Vagina (tissue), 2 donors: ENCODE measurements at places on chromosomes 11 and 22. TPM values are rescaled to one million over a fixed set of nuclear protein-coding genes. Genes with fewer than 3 reads are reported as not detected.
A peak's percentile ranks its signal among the peaks of the same experiment; 100 is the strongest.

DNA sequence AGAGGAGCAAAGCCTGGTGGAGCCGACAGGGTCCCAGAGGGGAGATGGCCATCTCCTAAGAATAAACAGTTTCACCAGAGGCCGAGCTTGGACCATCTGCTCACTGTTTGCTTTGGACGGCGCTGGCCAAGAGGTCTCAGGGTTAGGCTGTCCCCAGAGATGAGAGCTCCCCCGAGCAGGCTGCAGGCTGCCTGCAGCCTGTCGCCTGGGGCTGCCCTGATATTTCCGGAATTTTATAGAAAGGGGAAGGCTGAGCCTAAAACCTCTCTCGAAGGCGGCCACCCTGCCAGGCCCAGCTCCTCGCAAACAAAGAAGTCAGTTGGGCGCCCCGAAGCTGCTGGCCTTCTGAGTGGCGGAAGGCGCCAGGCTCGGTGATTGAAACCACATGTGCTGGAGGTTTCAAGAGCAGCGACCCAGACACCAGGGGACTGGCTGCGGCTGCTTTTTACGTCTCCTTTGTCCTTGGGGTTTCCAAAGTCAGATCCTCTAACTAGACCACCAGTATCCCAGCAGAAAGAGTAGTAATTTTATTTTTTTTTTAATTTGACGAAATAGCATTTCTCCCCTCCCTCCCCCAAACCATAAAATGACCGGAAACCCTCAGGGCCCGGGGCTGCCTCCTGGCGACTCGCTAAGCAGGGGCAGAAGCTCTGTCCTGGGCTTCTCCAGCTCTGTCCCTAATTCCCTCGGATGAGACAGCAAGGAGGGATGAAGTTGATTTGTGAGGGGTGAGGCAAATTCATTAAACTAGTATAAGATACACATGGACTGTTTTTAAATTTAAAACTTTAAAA lies 57.4 kb downstream of the CLMP start:
- peak overlapping the region; percentile 74 for H3K27ac ChIP-seq
- peak overlapping the region; percentile 0 for H3K4me3 ChIP-seq
- peaks cover 16% of the 10 kb centered on the region for H3K4me1 ChIP-seq
- no peak for DNase-seq

The ADORA2A gene
- total RNA-seq, result 5.2 TPM

DNA sequence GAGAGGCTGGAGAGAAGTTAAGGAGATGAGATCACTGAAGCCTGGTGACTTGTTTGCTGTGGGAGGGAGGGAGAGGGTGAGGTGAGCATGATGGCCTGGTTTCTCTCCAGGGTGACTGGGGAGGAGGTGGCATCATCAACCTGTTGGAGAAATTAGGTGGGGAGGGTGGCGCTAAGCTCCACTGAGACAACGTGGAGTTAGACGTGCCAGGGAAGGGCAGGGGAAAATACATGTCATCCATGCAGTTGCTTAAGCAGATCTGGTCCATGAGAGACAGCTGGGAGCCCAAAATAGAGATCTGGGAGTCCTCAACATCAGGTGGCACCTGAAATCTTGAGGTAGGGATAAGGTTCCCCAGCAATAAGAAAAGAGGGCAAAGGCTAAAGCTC lies 9.3 kb upstream of the MAFF start:
- H3K27me3 ChIP-seq, result no peaks in the 10 kb centered on the region
- no peak overlapping the region for H3K4me3 ChIP-seq
- no peak for DNase-seq
- H3K4me1 ChIP-seq, result no peaks in the 10 kb centered on the region

DNA sequence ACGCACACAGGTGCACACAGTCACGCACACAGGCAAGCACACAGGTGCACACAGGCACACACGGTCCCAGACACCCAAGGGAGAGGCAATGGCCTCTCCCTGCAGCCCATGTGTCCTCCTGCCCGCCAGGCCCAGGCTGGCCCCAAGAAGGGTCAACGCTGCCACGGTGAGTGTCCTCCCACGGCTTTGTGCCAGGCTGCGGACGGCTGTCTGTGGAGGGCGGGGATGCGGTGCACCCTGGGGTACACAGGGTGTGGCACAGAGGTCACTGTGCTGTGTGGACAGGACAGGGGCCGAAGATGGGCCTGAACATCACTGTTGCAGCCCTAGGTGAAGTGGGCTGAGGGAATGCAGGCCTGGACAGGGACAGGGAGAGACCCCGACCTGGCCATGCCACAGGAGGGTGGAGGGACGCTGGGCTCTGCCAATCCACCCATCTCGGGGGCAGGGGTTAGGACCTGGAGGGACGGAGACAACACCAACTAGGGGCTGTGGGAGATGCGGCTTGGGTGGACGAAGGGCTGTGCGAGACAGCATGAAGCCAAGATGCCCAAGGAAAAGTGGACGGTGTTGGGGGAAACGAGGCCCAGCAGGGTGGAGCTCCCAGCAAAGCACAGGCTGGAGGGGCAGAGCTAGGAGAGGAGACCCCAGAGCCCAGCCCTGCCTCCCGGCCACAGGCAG lies 523.8 kb downstream of the BRD1 start:
- peak; percentile 88 for DNase-seq
- no peak overlapping the region for H3K27ac ChIP-seq
- H3K4me1 ChIP-seq, result no peaks in the 10 kb centered on the region
- H3K4me3 ChIP-seq, result no peak overlapping the region
- H3K36me3 ChIP-seq, result no peaks in the 10 kb centered on the region
- H3K27me3 ChIP-seq, result no peaks in the 10 kb centered on the region

The BIK gene
- not detected for total RNA-seq
